ENCODE measurements at places on chromosomes 6 and 20.

DNA sequence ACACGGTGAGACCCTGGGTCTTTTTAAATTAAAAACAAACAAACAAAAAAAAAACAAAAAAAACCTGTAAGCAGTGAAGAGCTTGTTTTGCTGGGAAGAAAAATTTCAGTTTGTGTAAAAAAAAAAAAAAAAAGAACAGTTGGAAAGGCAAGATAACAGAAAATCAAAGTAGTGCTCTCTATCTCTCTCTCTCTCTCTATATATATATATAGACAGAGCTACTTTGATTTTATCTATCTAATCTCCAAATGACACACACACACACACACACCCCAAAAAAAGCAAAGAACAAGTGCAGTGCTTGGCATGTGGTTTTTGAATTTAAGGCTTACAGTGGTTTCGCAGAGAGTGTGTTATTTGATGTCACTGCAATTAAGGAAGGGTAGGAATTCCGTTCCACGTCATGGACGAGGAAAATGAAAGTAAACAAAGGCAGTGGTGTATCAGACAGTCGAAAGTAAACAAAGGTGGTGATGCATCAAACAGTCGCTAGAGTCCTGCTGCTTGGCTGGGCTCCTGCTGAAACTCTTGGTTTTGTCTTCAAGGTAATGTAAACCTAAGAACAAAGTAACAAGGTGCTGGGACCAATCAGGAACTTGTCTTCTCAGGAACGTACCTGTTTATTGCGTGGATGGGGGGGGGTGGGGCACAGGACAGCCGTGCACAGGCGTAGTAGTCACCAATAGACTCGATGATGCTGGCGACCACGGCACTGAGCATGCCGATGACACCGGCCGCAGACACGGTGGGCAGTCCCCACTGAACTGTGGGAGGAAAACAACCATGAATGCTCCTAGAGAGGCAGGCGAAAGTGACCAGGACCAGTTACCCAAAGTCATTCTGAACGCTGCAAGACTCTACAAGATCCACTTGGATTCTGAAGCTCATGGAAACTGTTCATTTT is 131.8 kb downstream of the SLC23A2 start:
- no peak for DNase-seq

DNA sequence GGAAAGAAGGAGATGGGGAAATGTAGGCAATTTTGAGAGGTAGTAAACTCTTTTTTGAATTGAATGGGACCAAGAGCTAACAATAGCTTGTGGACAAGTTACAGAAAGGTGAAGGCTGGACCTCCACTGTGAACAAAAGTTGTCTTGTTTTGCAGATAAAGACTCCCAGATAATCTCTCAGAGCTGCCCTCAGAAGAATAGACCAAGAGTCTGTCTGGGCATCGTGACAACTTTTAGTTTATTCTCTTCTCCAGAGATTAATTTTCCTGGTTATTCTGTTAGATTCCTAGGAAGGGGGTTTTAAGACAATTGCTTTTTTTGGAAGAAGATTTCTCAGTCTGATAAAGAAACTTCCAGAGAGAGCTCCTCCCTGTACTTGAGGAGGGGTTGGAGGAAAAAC is 161.9 kb downstream of the COL19A1 start:
- DNase-seq = no peak

- no peak for DNase-seq
Observed at GRCh38 chr6:93447874-93448273, 28.5 kb upstream of the EPHA7 start.

- DNase-seq = no peak
Observed at GRCh38 chr6:33654831-33655554, 33.9 kb downstream of the ITPR3 start.

- no peak for DNase-seq
Observed at GRCh38 chr6:40346246-40346645, 240.9 kb downstream of the LRFN2 start.

GRCh38 chr20:21933526-21933925 is 228.1 kb downstream of the PAX1 start:
- no peak for DNase-seq

DNA sequence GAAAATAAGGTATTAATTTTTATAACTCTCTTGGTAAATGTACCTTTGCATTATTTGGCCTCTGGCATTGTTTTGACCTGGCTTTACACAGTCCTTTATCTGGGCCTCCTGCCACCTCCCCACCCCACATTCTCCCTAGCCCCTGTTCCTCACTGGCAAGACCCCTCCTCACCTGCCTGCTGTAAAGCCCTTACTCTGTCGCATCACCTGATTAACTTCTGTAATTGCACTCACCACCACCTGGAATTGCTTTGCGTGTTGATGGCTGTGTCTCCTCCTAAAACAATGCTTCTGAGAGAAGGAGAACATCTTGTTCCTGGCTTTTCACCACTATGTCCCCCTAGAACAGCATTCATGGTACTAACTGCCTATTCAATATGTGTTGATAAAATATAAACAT is 24.8 kb downstream of the SNX9 start:
- no peak for DNase-seq

DNA sequence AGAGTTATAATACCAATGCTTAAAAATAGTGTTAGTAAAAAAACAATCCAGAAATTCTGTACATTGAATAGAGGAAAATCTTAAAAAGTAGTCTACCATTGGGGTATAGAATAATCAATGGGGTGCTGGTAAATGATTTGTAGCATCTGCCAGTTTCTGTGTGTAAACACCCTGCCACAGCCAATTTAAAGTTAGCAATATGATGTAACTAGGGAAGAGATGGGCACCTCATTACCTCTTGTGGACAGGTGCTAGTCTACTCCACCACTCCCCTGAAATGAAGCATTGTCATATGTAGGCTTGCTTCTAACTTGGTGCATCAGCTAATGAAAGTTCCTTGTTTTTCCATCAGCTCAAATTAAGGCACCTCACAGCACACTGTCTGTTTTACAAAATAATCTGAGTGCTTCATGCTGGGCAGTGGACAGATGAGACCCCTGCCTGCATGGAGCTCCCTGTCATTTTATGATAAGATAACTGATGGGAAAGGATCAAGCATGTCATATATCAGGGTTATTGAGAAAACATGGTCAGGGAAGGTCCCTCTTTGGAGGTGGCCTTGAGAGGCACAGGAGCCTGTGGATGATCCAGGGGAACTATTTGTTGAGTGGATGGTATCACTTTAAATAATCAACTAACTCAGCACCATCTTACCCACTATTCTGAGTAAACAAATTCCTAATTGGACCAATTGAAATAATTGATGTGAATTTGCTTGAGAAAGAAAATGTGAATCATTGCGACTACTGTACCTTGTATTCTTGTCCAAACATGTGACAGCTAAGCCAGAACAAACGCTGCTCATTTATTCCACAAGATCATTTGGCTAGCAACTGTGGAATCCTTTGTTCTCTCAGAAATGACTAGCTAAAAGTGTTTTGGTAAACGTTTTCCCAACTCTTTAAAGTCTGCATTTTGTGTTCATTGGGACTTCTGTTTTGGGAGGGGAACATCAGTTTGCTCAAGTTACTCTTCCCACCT is 45.9 kb upstream of the CSE1L start:
- no peak for DNase-seq

DNA sequence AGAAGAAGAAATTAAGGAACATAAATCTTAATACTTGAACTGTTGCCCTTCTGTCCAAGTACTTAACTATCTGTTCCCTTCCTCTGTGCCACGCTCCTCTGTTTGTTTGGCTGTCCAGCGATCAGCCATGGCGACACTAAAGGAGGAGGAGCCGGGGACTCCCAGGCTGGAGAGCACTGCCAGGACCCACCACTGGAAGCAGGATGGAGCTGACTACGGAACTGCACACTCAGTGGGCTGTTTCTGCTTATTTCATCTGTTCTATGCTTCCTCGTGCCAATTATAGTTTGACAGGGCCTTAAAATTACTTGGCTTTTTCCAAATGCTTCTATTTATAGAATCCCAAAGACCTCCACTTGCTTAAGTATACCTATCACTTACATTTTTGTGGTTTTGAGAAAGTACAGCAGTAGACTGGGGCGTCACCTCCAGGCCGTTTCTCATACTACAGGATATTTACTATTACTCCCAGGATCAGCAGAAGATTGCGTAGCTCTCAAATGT is 17.1 kb downstream of the IRF4 start:
- no peak for DNase-seq

- no peak for DNase-seq
Observed at GRCh38 chr6:158754738-158755137, 64.4 kb downstream of the EZR start.

GRCh38 chr6:110596354-110596753 is 119.9 kb upstream of the SLC22A16 start:
- no peak for DNase-seq

DNA sequence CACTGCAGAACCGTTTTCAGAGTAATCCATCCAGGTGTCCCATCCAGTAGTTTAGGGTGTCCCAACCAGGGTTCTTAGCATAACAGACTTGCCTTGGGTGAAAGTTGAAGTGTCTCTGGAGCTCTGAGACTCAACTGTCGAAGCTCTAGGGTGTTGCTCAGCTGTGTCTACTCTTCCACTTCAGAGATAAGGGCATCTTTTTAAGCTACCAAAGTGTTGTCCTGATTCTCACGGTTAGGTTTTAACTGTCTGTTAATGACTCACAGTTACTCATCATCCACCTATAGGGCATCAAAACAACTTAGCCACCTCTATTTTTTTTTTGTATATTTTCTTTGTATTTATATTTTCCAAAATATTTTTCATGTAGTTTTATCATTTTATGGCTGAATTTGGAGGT is 36.9 kb upstream of the TBX18 start:
- DNase-seq = no peak

DNA sequence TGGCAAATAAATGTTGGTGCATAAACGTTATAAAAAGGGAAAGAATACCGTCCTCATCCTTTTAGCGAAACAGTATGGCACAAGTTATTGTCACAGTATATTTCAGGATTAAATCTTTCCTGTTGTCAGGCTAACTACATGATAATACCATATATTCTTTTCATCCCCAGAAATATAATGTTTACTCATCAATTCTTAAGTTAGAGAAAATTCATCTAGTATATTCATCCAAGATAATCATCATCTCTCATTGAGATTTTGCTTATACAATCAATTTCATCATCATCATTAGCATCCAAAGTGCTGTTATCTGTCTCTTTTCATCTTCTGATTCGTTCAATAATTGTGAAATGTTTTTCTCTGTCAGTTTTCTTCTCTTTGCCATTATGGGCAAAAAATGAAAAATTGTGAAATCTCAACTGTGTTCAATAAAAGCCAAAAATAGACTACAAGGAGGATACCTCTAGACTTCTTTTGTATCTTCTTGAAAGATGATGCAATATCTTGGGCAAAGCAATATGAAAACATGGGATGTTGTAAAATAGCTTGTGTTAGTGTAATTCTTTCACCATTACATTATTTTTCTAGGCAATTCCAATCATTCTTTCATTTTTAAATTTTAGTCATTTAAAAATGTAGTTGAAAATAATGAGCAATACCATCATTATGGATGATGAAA is 2.6 kb downstream of the SPACA1 start:
- no peak for DNase-seq

Measured in activated T-helper 1 cell treated with anti-CD3 and anti-CD28 coated beads, Interleukin-2, amount 50 U/mL, for 16 hours (primary cell).